ENCODE measurements at places on chromosomes 5 and 9. TPM values are rescaled to one million over a fixed set of nuclear protein-coding genes. Genes with fewer than 3 reads are reported as not detected.

Gene SLC28A3
- total RNA-seq = not detected

Gene STK32A
- 5.3 TPM for total RNA-seq

Gene TMEM252
- not detected for total RNA-seq

Gene CNTNAP3B
- total RNA-seq = 68.5 TPM

Gene NR5A1
- under 0.01 TPM for total RNA-seq

Gene SPATA31C1
- not detected for total RNA-seq

Gene ARHGEF39
- 0.94 TPM for total RNA-seq

Gene PCDHA11
- total RNA-seq = 38.8 TPM

Gene ANKS6
- 3.9 TPM for total RNA-seq

Gene PITX1
- not detected for total RNA-seq

Gene SH3PXD2B
- total RNA-seq = 17.6 TPM

Gene BASP1
- 359 TPM for total RNA-seq

Gene GAS1
- 33.5 TPM for total RNA-seq

Gene SPATA31D4
- total RNA-seq = not detected

Gene GHR
- 1.2 TPM for total RNA-seq

Gene ZNF483
- total RNA-seq = 47.3 TPM

Gene CLTB
- total RNA-seq = 42.0 TPM

Gene ALDH1A1
- total RNA-seq = 1.4 TPM

Gene BRINP1
- total RNA-seq = 51.3 TPM

Gene GABRB2
- total RNA-seq = 98.1 TPM

Gene DBH
- total RNA-seq = not detected

Gene TRIM7
- total RNA-seq = 0.78 TPM

Gene TSSK1B
- 0.16 TPM for total RNA-seq

Gene IRX1
- total RNA-seq = not detected

Gene PCDHA2
- total RNA-seq = 11.5 TPM

Gene COL27A1
- total RNA-seq = 1.4 TPM

Gene GRIA1
- 229 TPM for total RNA-seq

Gene GCNT4
- 1.7 TPM for total RNA-seq

Gene VDAC1
- 209 TPM for total RNA-seq

Gene ITGA2
- total RNA-seq = 5.5 TPM

Gene AP3B1
- 34.3 TPM for total RNA-seq

Gene C1QTNF3
- total RNA-seq = 11.7 TPM

Gene PRKAA1
- 74.1 TPM for total RNA-seq

Gene PHF24
- 25.6 TPM for total RNA-seq

Gene CD180
- 0.47 TPM for total RNA-seq

All from occipital lobe (tissue), 3 donors.